ENCODE measurements at places on chromosomes 3 and 15.

DNA sequence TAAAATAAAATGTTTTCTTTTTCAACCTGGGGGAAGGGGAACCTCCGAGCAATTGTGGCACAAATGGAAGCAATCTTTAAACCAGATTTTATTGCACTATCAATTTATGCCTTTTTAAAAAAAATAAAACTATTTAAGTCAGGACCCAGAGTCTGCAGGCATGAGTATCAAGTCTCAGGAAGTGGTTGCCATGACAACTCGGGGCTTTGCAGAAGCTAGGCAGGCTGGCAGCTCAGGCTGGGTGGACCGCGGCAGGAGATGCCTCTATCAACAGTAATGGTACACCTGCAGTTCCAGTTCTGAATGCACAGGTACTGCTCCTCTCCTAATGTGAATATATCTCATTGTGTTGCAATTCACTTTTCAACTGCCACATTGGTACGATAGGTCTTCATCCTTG is 447.7 kb downstream of the GABRG3 start:
- H3K4me3 ChIP-seq = no peak overlapping the region
- H3K27me3 ChIP-seq = no peaks in the 10 kb centered on the region
- no peak for DNase-seq
- H3K27ac ChIP-seq = no peak overlapping the region
- H3K36me3 ChIP-seq = no peaks in the 10 kb centered on the region

DNA sequence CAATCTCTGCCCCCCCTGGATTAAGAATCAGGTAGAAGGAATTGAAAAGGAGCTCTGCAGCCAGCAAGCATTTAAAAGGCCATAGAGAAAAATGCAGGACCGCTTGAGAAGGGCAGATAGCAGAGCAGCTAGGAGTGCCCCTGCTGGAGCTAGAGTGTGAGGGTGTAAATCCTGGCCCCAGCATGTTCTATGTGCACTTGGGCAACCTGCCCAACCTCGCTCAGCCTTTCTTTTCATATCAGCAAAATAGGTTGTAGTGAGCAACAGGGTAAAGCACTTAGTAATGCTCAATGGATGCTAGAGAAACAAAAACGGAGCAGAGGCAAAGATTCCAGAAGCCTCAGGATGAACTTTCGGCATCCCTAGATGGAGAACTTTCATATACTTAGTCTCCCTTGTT is 25.0 kb upstream of the THBS1 start:
- no peaks in the 10 kb centered on the region for H3K27me3 ChIP-seq
- H3K27ac ChIP-seq = no peak overlapping the region
- H3K4me1 ChIP-seq = no peaks in the 10 kb centered on the region
- DNase-seq = no peak
- no peak overlapping the region for H3K4me3 ChIP-seq

DNA sequence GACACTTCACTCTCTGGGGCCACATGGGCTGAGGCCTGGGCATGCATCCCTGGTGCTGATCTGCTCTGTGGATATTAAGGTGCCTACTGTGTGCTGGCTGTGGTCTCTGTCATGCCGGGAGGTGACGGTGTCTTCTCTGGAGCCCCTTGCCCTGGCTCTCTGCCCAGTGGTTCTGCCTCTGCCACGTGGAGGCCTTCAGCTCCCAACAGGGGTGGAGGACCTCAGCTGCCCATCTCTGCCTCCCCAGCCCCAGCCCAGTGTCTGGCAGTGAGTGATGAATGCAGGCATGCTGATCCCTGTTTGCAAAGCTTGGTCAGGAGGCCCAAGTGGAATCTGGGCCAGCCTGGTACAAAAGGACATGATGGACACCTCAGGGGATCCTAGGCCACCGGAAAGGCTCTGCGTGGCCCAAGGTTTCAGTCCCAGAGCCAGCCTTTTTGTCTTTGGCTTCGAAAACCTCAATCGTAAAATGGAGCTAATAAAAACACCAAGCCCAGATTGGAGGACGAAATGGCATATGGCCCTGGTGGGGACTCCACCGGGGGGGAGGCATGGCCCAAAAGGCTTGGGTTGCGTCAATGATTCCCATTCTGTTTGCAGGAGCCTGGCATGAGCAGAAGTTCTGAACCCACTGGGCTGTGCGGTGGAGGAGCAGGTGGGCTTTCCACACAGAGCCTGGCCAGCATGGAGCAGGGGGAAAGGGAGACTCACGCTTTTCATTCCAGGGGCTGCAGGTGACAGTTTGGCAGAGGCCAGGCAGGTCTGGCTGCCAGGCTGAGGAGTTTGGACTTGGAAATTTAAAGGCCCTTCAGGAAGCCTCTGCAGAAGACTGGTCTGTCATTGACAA is 54.7 kb upstream of the KLF13 start:
- no peaks in the 10 kb centered on the region for H3K27me3 ChIP-seq
- no peaks in the 10 kb centered on the region for H3K4me1 ChIP-seq
- DNase-seq = no peak
- no peaks in the 10 kb centered on the region for H3K36me3 ChIP-seq
- H3K4me3 ChIP-seq = no peak overlapping the region

DNA sequence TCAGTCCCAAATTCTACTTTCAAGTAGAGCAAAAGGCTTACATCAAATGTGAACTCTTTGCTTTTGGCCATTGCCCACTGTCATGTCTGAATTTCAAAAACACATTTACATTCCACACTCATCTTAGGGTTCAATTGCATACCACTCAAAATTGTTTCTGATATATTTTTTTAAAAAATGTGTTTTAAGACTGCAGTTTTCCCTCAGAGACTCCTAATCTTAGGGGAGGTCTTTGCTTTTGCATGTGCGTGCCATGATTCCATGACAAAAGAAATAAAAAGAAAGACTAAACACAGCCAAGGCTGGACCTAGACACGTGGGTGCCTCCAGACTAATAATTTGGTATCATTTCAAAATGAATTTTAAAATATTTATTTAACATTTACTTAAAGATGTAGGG is 396.8 kb upstream of the RASGRP1 start:
- no peak overlapping the region for H3K27ac ChIP-seq
- no peak for DNase-seq
- no peaks in the 10 kb centered on the region for H3K27me3 ChIP-seq
- H3K36me3 ChIP-seq = no peaks in the 10 kb centered on the region
- no peaks in the 10 kb centered on the region for H3K4me1 ChIP-seq
- H3K4me3 ChIP-seq = no peak overlapping the region
